ENCODE measurements at places on chromosomes 12 and 14.

- no peak for DNase-seq
Observed at GRCh38 chr12:109550281-109550680, 23.0 kb downstream of the MMAB start.

GRCh38 chr14:74620497-74620921 lies 8.5 kb upstream of the LTBP2 start:
- DNase-seq = no peak

- DNase-seq = no peak
Observed at GRCh38 chr14:72677664-72678063, 216.2 kb downstream of the DPF3 start.

DNA sequence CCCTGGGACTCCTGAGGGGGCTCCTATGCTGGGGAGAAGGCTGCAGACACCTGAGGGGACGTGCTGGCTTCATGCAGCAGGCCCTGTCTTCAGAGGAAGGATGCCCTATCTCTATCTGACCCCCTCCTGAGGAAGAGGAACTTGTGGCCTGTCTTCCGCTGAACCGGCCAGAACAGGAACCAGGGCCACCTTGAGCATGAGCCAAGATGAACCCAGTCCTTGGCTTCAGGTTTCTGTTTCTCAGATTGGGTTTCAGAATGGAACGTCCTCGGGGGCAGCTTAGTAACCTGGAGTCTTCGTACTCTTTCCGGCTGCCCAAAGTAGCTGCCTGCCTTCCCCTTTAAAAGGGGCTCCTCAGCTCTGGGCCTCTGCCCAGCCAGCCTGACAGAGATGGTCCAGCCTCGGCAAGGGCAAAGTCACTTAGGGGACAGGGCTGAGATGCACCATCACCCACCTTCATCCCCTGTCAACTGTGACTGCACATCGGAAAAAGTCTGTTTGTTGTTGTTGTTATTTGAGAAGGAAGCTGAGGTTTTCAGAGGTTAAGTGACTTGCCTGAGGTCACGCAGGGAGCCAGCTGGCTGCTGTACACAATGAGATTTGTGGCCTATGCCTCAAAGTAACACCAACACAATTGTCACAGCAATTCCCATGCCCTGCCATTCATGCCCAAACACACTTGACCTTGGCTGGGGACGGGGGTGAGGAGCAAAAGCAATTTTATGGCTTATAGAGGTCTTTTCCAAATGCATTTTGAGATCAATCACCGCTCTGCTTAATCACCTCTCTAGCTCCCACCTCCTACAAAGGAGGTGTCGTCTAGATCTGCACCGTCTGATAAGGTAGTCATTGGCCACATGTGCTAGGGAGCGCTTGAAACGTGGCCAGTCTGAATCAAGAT lies 13.4 kb downstream of the ASB2 start:
- no peak for DNase-seq

GRCh38 chr12:9323144-9323681 lies 115.0 kb upstream of the PZP start:
- DNase-seq = no peak

DNA sequence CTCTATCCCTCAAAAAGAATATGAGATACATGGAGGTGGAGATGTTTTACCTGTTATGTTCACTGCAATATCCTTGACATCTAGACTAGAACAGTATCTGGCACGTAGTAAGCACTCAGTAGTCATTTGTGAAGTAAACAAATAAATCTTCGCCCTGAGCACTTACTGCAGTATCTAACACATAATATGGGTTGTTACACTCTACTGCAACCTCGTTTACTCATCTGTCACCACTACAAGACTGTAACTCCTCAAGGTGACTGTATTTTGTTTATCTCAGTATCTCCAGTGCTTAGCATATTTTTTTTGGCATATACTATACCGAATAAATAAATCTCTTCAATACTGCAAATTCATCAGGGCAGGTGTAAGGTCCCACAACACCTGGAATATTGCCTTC lies 66.1 kb downstream of the WASHC3 start:
- DNase-seq = no peak

DNA sequence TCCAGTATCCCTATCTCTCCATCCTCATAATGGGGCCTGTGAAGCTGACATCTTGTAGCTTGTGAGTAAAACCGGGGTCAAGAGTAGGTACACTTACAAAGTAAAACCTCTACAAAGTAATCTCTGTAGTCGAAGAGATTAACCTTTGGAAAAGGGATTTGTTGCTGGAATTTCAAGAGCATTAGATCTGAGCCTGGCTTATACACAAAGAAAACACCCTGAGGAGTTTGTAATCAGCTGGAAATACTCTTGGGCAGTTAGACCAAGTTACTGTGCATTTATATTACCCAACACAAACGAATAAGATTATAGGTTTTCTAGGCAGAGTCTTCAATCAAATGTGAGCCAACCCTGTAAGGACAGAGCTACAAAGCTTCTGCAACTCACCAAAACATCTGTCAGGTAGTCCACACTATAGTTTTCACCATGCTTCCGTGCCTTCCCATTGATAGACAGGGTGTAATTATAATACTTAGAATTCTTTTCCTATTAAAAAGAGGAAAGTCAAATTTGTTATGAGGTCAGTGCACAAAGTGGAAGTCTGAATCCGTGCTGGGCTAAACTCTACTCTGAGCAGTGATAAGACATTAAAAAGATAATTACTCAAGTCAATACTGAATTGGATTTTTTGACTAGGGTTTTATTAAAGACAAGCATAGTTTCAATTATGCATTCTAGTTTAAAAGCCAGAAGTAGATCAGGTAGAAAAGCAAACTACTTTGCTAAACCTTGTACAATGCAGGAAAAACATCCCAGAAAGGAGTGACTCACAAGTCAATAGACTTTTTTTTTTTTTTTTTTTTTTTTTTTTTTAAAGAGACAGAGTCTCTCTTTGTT lies 14.6 kb downstream of the GNS start:
- no peak for DNase-seq

DNA sequence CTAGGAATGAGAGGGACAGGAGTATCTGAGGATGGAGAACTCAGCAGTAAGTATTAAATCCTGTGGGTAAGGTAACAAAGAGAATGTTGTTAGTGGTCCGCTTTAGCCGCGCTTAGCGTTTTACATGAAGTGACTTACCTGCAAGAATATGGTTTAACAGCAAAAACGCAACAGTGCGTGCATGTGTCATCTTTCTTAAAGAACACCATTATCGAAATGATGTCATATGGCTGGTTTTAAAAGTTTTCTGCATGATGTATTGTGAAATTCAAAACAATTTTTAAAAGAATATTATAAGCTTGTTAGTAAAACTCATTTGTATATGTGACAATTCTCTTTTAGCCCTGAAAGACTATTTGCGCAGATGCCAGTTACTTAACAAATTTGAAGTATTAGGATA lies 1.7 kb downstream of the LEMD3 start:
- no peak for DNase-seq

DNA sequence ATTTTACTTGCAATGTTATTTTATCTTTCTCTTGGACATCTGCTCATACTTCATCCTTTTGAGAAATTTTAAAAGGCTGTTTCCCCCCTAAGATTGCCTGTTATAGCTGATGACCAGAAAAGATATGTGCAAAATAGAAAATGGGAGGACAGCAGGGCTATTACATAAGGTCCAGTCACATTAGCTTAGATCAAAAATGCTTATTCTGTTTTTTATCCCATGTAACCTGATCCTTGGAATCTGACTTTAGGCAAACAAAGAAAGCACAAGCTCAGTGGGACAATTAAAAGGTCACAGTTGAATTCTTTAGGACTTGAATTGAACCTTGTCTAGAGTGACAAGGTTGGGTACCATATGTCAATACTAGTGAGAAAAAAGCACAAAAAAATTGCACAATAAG lies 65.1 kb upstream of the TRHDE start:
- DNase-seq = no peak

GRCh38 chr12:243381-243780 lies 19.3 kb downstream of the SLC6A13 start:
- no peak for DNase-seq

- DNase-seq = peak; percentile 72
Observed at GRCh38 chr12:103929046-103929783, 995 bp upstream of the HSP90B1 start.

DNA sequence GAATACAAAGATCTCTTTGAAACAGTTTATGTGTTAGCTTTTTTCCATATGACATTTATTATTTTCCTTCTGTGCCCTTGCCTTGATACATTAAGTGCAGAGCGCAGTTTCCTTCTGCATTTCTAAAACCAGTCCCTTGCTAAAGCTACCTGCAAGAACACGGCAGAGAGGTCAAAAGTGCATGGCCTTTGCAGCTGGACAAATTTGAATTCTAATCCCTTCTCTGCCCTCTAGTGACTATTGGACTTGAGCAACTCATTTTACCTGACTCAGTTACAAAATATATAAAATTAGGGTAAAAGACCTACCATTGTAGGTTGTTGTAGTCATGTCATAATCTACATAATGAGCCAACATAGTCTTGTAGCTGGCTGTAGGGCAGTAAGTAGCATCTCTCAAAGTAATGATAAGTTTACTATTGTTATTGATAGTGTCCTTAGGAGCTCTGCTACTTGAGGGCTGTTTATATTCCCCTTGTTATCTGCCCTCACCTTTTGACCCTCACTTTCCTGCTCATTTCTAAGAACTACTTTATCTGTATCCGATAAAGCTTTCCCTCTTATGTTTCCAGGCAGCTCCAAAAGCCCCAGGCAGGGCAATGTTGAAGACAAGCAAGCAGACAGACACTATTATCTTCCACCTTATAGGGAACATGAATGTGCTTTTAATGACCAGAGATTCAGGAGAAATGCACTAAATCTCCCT lies 120.0 kb upstream of the PDZRN4 start:
- no peak for DNase-seq

- no peak for DNase-seq
Observed at GRCh38 chr14:63654346-63654745, 12.7 kb upstream of the WDR89 start.

DNA sequence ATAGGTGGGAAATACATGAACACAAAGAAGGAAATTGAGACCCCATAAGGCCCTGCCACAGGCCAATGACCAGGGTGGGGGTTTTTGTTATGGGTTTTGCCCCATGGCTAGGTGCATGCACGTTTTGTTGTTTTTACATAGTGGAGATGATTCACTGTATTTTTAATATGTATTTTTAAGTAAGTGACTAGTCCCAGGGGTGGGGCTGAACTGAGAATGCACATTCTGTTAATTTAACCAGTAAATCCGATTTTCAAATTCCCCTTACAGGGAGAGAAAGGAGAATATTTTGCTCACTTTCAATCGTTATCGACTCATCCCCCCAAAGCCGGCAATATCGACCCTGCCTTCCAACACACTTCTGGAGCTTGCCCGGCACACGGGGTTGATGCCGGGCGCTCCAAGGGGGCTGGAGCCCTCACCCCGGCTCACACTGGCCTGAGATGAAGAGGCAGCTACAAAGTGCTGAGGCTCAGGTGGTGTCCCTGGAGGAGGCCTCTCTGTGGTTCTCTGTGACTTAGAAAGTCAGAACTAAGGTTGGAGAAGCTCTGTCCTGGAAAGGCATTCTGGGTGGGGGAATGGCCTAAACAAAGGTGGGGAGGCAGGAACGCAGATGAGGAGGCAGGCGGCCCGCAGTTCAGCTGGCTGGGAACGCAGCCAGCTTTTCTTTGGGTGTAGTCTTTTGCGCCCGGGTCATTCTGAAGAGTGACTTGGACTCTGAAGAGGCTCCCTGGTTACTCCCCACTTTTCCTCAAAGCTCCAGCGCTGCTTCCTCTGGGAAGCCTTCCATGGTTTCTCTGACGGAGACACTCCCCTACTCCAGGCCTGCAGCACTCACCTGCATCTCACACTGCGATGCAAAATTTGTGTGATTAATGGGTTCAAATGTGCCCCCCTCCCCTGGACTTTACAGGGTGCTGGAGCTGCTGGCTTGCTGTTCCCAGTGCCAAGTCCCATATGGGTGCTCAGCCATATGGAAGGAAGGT lies 50.7 kb upstream of the DLK1 start:
- DNase-seq = no peak

- no peak for DNase-seq
Observed at GRCh38 chr14:53462931-53463778, 310.0 kb upstream of the DDHD1 start.

DNA sequence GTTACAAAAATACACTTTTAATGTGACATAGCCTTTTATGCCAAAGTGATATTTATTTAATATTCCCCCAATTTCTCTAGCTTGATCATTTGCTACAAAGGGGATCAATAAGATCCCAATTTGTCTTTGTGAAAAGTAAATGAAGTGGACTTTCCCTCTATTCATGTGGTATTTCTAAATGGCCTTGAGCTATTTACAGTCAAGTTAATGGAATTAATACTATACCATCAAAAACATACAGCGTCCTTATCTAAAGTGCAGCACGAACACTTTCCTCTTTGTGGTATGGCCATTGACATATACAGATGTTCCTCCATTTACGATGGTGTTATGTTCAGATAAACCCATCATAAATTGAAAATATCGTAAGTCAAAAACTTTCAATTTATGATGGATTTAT lies 23.2 kb downstream of the CFL2 start:
- no peak for DNase-seq

DNA sequence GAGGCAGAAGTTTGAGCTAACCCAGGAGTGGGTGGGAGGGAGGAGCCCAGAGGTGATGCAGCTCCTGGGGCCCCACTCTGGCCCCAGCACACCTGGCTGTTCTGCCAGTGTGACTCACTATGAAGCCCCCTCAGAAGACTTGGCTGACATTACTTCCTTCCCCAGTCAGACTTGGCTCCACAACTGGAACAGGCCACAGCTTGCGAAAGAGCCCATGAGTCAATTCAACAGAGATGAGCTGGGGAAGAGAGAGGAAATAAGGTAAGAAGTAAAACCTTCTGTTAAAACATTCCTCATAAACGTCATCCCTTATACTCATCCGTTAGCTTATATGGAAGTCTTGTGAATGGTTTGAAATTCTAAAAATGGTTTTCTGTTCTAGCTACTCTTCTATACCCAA lies 245.9 kb downstream of the ADAMTS20 start:
- DNase-seq = no peak

GRCh38 chr12:106954462-106955376 lies 988 bp upstream of the TMEM263 start:
- no peak for DNase-seq

- DNase-seq = no peak
Observed at GRCh38 chr14:65168840-65169239, 66.5 kb upstream of the MAX start.

DNA sequence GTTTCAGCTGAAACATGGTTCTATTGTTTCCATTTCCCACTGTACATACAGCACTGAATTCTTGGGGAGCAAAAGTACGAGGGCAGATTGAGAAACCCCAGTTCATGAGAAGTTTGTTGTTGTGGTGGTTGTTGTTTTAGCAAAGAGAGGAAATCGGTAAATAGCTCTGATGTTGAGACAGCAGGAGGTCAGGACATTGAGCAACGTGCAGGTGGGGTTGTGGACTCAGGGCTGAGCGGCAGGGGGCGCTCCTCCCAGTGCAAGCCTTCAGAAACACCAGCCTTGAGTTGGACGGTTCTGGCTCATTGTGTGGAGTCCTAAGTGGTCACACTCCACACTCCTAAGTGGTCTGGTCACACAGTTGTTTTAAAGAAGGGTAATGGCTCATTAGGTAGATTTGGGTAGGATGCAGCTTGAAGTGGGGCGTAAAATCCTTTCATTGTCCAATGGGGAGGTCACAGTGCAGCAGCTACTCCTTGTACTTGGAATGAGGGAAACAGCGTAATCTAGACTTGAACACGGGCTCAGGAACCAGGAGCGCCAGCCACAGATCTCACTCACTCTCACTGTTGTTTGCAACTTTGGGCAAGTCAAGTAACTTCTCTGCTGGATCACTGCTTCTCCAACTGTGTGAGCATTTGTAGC lies 14.5 kb upstream of the PWP1 start:
- DNase-seq = no peak
